GM23248 (cell line): ENCODE measurements at places on chromosomes 5 and 9. TPM values are rescaled to one million over a fixed set of nuclear protein-coding genes. Genes with fewer than 3 reads are reported as not detected.
A peak's percentile ranks its signal among the peaks of the same experiment; 100 is the strongest.

DNA sequence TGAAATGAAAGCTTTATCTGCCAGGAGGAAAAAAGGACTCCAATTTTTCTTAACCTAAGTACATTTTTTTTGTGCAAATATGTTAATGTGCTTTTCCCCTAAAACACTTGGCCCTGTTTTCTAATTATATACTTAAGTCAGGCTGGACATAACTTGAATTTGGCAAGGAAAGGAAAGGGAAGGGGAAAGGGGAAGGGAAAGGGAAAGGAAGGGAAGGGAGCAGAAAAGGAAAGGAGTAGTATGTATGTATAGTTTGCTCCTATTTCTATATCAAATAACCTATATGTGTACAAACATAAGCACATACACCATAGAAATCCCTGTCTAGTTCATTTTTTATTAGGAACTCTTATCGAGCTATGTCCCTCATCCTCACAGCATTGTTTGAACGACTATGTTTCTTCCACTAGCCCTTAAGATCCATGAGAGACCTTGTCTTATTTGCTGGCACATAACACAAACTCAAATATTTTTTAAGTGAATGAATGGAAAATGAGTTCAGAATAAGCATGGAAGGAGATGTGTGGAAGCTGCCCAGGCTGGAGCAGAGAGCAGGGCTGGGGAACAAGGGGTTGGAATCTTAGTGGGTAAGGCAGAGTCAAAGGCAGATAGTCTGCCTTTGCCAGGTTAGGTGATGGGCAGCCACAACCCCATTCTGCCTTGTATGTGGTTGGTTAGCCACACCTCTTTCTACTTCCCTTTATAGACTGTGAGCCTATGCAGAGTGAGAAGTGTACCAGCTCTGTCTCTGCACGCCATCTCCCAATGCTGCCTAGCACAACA lies 70.0 kb downstream of the KLHL3 start:
- DNase-seq, result no peak

DNA sequence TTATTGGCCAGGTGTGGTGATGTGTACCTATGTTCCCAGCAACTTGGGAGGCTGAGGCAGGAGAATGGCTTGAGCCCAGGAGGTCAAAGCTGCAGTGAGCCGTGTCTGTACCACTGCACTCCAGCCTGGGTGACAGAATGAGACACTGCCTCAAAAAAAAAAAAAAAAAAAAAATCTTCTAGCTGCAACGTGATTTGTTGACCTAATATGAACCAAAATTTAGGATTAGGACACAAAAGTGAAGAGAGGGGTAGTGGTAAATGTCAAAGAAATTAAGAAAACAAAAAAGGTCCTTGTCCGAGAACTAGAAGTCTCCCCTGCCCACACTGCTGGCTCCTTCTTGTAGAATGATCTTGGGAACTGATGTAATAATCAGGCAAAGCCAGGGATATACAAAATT lies 272.0 kb downstream of the EFNA5 start:
- no peak for DNase-seq

DNA sequence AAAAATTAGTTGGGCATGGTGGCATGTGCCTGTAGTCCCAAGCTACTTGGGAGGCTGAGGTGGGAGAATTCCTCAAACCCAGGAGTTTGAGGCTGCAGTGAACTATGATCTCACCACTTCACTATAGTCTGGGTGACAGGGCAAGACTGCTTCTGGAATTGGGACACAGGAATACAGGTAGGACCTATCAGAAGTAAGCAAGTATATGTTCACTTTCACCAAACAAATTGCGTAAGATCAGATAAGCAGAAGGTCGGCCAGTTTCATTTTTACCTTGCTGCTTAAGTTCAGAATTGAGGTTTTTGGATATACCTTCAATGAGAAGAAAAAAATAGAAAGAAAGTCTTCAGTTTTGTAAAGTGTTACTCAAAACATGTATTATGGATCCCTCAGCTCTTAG lies 171.7 kb downstream of the MAT2B start:
- no peak for DNase-seq

GRCh38 chr5:172175263-172175719 lies 12.7 kb downstream of the STK10 start:
- DNase-seq, result no peak

DNA sequence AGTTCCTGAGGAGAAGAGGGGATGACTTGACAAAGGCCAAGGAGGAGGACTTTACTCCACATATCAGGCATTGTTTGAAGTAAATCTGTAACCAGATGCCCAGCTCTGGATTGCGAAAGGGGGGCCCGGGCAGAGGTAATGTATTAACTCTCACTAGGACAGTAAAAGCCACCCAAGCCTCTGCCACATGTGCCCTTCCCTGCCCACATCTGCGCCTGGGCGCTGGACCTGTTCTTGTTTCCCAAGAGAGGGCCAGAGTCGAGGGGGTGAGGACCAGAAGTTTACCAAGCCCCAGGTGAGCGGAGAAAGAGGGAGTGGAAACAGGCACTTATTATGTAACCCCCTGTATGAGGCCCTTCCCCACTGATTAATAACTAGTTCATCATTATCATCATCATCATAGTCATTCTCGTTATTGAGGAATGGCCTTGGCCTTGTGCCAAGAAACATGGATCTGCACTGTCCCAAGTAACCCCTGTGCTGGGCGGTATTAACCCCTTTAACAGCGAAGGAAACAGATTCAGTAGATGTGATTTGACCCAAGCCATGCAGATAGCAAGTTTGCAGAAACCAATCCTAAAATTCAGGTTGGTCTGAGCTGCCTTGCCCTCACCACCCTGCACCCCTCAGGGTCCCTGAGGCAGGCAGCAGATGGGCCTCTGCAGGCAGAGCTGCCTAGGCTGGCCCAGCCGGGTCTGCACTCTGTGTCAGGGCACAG lies at the start of gene SLC23A1:
Gene SLC23A1 (minus strand): TSS at position 23 of the 718 bp plus-strand sequence. CDS start 44 bp downstream, outside the sequence.
- DNase-seq, result peak; percentile 47

DNA sequence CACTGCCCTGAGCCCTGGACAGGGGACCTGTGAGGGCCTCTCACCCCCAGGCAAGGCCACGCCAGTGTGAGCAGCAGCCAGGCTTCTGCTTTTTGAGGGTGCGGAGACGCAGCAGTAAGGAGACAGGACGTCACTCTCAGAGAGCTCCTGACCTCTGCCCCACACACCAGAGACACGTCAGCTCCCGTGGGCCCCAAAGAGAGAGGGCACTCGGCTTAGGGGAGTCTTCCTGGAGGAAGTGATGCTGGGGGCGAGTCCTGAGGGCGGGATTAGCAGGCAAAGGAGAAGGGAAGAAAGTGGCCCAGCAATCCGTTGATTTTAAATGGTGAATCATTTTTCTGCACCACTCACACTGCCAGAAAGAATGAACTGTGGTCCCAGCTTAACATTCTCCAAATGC lies 24.0 kb upstream of the SLC9A3 start:
- DNase-seq, result peak; percentile 45

- DNase-seq, result no peak
Observed at GRCh38 chr9:107856633-107857032, 367.1 kb upstream of the KLF4 start.

BASP1 gene
- total RNA-seq, result 121 and 124 TPM in 2 replicates

GARNL3 gene
- total RNA-seq, result 0.13 and 0.43 TPM in 2 replicates

GCNT4 gene
- total RNA-seq, result 1.4 and 2.8 TPM in 2 replicates
